ENCODE measurements at places on chromosomes 5 and 9.

GRCh38 chr5:23655674-23656073, 148.3 kb downstream of the PRDM9 start:
- DNase-seq = no peak

DNA sequence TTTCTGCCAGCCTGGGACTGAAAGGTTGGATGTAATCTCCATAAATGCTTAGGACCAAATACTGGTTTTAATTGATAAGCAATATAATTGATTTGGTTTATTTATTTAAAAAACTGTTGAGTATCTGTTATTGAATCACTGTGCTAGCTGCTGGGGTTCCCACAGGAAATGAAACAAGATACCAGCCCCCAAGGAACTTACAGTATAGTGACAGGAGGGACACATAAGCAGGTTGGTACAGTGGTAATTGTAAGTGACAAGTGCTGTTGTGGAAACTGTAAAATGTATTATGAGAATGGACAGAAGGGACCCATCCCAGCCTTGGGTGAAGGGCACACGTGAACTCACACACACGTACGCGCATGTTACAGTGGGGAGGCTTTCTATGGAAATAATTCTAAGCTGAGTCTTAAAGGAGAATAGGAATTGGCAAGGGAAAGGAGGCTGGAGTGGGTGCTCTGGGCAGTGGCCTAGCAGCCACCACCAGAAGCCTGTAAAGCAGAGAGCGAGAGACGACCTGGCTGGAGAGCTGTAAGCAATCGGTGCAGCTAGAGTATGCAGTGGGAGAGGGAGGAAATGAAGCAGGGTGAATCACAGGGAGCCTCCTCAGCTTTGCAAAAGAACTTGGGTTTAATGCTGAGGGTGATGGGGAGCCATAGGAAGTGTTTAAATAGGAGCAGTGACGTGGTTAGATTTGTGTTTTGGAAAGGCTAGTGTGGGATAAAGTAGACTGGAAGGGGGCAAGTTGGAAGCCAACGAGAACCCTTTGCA, 39.3 kb downstream of the GLRA1 start:
- DNase-seq = no peak

DNA sequence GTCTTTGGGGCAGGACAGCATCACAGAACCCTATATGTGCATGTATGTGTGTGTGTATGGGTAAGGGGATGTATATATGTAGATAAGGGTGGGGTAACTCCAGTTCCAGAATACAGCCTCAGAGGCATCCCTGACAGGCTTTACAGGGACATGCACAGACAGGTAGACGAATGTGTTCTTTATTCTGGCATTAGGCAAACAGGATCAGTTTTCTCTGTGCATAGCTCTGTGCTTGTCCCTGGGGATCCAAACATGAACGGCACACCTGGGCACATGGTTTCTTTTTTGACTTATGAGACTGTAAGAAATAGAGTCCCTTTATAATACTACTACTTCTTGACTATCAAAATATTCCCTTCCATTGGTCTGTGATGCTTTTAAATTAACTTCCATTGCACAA, 120.6 kb downstream of the TRIO start:
- no peak for DNase-seq

DNA sequence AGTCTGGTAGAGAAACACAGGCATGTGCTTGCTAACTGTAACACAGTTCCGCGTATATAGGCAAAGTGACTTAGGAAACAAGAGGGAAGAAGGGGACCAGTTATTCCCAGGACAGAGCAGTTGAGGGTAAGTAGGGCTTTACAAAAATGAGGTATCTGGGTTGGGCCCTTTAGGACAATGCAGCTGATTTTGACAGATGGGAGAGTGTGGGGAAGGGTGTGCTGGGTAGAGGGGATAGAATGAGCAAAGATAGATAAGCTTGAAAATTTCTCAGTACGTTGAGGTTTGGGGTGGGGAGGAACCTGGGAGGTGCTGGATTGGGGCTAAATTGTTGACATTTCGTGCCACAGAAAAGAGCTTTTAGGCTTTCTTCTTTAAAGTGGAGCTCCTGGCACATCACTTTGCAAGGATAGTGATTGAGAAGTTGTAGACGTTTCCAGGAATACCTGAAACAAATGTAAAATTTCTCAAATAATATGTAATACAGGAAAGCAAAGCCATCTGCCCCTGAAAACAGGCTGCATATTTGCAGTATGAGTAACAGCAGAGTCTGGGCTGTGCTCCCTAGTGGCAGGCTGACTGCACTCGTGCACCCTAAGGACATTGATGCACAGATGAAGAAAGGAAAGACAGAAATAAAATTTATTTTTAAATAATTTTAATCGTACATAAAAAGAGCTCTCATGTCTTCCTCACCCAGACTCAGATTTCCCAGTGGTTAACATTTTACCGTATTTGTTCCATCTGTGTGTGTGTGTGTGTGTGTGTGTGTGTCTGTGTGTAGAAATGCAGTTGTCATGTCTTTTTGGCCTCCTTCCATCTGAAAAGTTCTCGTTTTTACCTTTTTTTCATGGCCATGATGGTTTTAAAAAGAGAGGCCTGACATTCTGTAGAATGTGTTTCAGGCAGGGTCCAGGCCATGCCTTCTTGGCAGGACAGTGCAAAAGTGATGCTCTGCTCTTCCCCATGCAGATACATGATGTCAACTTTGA, 144.9 kb upstream of the DMRT1 start:
- DNase-seq = no peak

GRCh38 chr5:67243349-67243748, 46.8 kb upstream of the CD180 start:
- no peak for DNase-seq

- DNase-seq = no peak
Observed at GRCh38 chr5:135094339-135095051, 60.5 kb upstream of the PITX1 start.

- no peak for DNase-seq
Observed at GRCh38 chr5:119366540-119366881, 10.7 kb downstream of the TNFAIP8 start.

GRCh38 chr5:159053216-159053615, 46.5 kb downstream of the EBF1 start:
- DNase-seq = no peak

DNA sequence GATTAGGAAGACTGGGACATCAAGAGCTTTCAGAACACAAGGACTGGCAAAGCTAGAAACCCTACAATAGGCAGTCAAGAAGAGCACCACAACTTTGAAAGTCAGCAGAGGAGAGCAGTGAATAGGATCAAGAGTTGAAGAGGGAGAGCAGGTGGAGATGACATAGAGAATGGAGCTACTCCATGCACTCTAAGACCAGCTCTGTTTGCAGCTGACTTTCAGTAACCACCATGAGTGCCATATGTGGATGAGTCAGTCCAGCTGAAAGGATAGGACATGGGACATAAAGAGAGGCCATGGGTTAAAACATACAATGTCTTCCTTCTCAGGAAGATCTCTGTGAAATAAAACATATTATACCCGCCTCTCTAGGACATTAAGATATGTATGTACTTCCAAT, 289.1 kb upstream of the KLF4 start:
- DNase-seq = no peak

DNA sequence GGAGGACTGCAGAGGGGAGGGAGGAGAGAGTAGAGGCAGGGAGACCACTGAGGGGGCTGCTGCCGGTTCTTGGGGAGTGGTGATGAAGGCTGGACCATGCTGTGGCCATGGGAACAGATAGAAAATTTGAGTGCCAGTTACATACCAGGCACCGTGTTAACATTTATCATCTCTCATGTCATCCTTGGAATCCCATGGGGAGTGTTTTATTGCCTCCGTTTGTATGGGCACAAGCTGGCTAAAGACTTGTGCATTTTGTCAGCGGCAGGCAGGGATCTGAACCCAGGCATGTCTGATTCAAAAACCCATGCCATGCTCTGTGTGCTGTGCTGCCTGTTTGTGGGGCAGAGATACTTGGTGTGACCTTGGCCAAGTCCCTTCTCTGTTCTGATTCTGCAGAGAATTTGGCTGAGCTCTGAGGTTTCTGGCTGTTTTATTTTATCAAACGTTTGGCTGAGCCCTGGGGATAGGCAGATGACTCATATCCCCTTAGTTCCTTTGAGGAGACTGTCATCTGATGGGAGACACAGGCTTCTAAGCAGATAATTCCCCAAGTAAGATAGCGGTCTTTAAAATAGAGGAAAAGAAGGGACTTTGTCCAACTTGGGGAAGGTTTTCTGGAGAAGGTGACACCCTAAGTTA, 22.2 kb downstream of the COL27A1 start:
- DNase-seq = no peak

DNA sequence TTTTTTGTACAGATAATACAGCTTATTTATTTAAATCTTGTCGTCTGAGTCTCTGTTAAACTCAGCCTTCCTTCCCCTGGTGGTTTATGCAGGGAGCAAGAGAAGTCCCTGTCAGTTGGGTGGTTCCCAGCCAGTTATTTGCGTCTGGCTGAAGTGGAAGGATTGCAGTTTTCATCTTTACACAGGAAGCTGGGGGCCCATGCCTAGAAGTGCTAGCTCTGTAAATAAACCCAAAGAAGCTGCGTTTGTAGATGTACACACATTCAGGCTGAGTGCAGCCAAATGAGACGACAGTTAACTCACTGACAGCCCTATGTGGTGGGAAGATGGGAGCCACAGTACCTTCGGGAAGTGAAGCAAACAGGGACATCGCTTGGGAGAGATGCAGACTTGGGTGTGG, 122.1 kb downstream of the SAXO1 start:
- no peak for DNase-seq

- no peak for DNase-seq
Observed at GRCh38 chr9:9892217-9892616, 720.6 kb downstream of the PTPRD start.

- no peak for DNase-seq
Observed at GRCh38 chr5:32539981-32540845, 45.1 kb upstream of the SUB1 start.

DNA sequence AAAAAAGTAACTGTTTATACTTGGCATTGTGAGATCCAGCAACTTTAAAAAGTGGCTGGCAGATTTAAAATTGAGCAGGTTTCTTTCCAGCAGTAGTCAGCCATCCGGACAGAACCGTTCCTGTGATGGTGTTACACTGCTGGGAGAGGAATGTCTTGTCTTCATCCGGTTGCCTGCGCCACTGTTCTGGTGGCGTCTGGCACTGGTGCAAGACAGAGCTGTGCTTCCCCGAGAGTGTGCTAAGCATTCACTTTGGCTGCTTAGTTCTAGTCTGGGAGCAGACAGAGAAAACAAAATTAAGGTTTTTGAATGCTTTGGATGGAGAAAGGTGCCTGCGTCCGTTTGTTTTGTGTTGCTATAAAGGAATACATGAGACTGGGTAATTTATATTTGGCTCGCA, 35.5 kb upstream of the CREBRF start:
- no peak for DNase-seq

Data from SK-N-MC (cell line).